ENCODE measurements at places on chromosomes 5 and 9. TPM values are rescaled to one million over a fixed set of nuclear protein-coding genes. Genes with fewer than 3 reads are reported as not detected.

PCDHA13 gene
- not detected for total RNA-seq

PCDHGA5 gene
- total RNA-seq, result 0.12 TPM

PHYHD1 gene
- total RNA-seq, result 1.9 TPM

MLANA gene
- not detected for total RNA-seq

KLHL9 gene
- 16.9 TPM for total RNA-seq

HTR4 gene
- total RNA-seq, result not detected

COL15A1 gene
- 0.19 TPM for total RNA-seq

DNA sequence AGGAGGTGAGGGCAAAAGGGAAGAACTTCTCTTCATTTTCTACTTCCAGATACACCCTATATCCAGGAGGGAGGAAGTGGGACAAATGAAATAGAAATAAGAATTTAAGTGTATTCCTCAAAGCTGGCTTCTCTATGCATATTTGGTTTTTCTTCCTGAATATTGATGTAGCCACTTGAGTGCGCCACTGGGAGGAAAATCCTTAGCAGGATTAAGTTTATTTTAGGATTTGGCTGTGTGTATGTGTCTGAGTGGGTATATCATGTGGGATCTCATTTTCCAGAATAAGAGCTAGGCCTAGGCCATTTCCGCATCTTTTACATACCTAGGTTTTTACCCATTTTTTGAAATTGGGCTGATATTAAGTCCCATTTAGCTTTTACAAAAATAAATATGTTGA, 42.5 kb downstream of the MAP1B start:
- H3K27ac ChIP-seq, result no peak overlapping the region
- no peak for DNase-seq
- H3K27me3 ChIP-seq, result peaks cover 45% of the 10 kb centered on the region
- H3K36me3 ChIP-seq, result no peaks in the 10 kb centered on the region
- peaks cover 9% of the 10 kb centered on the region for H3K4me1 ChIP-seq

- H3K4me1 ChIP-seq, result peaks cover 46% of the 10 kb centered on the region
- H3K36me3 ChIP-seq, result no peaks in the 10 kb centered on the region
- H3K4me3 ChIP-seq, result peak overlapping the region; percentile 28
- DNase-seq, result peak; percentile 50
- peak overlapping the region; percentile 25 for H3K27ac ChIP-seq
These were observed 914 bp upstream of the CD72 start for GRCh38 chr9:35618854-35619799.

GRCh38 chr5:71974622-71975021, 132.7 kb upstream of the MAP1B start:
- no peak for DNase-seq
- H3K27me3 ChIP-seq, result peaks cover 23% of the 10 kb centered on the region
- H3K36me3 ChIP-seq, result no peaks in the 10 kb centered on the region
- H3K27ac ChIP-seq, result no peak overlapping the region
- H3K4me3 ChIP-seq, result no peak overlapping the region
- H3K4me1 ChIP-seq, result no peaks in the 10 kb centered on the region

- H3K4me1 ChIP-seq, result peaks cover 17% of the 10 kb centered on the region
- H3K27me3 ChIP-seq, result peaks cover 7% of the 10 kb centered on the region
- H3K27ac ChIP-seq, result no peak overlapping the region
- peaks cover 5% of the 10 kb centered on the region for H3K36me3 ChIP-seq
These were observed 22.8 kb upstream of the ZNF618 start for GRCh38 chr9:113853333-113853732.

- no peak overlapping the region for H3K4me3 ChIP-seq
- H3K27me3 ChIP-seq, result peaks cover 21% of the 10 kb centered on the region
- no peak for DNase-seq
- H3K4me1 ChIP-seq, result no peaks in the 10 kb centered on the region
- no peaks in the 10 kb centered on the region for H3K36me3 ChIP-seq
These were observed 24.8 kb downstream of the HSPB3 start for GRCh38 chr5:54480296-54480695.

- no peaks in the 10 kb centered on the region for H3K4me1 ChIP-seq
- H3K36me3 ChIP-seq, result no peaks in the 10 kb centered on the region
- no peak overlapping the region for H3K4me3 ChIP-seq
- no peak for DNase-seq
These were observed 184.4 kb downstream of the PLK2 start for GRCh38 chr5:58275516-58275915.

DNA sequence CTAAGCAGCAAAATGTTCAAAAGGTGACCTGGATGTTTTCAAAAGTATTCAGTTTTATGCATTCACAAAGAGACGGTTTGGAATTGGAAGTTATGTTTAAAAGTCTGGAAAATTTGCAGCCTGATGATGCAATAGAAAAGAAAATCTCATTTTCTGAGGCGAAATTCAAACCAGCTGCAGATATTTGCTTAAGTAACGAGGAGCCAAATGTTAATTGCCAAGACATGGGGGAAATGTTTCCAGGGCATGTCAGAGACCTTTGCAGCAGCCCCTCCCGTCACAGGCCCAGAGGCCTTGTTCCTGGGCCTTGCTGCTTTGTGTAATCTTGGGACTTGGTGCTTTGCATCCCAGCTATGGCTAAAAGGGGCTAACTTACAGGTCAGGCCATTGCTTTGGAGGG, 228.2 kb downstream of the MAN2A1 start:
- H3K36me3 ChIP-seq, result peaks cover 5% of the 10 kb centered on the region
- peaks cover 33% of the 10 kb centered on the region for H3K4me1 ChIP-seq
- H3K27me3 ChIP-seq, result no peaks in the 10 kb centered on the region
- no peak for DNase-seq
- H3K27ac ChIP-seq, result no peak overlapping the region

DNA sequence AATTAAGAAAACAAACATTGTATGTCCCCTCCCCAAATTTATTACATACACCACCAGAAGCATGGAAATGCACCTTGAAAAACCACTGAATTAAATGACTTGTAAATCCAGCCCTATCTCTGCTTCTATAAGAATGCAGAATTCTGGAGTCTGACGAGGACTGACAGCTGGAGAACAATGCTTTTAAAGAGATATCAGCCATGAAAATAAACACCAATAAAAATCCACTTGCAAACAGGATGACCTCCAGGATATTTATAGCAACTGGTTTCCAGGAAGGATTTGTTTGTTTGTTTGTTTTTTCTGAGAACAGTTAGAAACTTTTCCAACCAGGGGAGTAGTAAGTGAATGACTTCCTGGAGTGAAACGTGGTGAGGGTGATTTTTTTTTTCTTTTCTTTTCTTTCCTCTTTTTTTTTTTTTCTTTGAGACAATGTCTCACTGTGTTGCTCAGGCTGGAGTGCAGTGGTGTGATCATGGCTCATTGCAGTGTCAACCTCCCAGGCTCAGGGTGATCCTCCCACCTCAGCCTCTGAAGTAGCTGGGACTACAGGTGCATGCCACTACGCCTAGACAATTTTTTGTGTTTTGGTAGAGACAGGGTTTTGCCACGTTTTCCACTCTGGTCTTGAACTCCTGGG, 38.7 kb upstream of the SLC36A1 start:
- no peak overlapping the region for H3K4me3 ChIP-seq
- H3K4me1 ChIP-seq, result no peaks in the 10 kb centered on the region
- H3K36me3 ChIP-seq, result peaks cover 3% of the 10 kb centered on the region
- no peak for DNase-seq
- no peak overlapping the region for H3K27ac ChIP-seq

GRCh38 chr5:159893040-159893695, 23.1 kb upstream of the ADRA1B start:
- H3K27me3 ChIP-seq, result peaks cover 19% of the 10 kb centered on the region
- H3K36me3 ChIP-seq, result no peaks in the 10 kb centered on the region
- H3K4me1 ChIP-seq, result no peaks in the 10 kb centered on the region
- DNase-seq, result no peak
- H3K4me3 ChIP-seq, result no peak overlapping the region

DNA sequence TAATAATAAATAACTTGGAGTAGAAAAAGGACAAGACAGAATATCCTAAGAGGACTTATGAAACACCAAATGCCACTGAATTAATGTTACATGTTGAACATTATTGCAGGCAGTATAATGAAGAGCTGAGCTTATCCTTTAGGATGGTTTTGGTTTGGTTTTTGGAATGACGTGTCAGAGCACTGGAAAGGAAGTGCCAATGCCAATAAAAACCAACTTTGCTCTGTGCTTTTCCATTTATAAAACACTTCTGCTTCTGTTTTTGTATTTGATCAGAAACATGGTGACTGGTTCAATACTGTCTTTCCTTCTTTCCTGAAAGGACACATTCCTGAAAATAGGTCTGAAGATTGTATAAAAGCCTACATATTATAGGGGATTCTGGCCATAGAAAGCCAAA, 4.2 kb downstream of the MEGF10 start:
- no peak overlapping the region for H3K27ac ChIP-seq
- peaks cover 62% of the 10 kb centered on the region for H3K27me3 ChIP-seq
- peaks cover 12% of the 10 kb centered on the region for H3K4me1 ChIP-seq

DNA sequence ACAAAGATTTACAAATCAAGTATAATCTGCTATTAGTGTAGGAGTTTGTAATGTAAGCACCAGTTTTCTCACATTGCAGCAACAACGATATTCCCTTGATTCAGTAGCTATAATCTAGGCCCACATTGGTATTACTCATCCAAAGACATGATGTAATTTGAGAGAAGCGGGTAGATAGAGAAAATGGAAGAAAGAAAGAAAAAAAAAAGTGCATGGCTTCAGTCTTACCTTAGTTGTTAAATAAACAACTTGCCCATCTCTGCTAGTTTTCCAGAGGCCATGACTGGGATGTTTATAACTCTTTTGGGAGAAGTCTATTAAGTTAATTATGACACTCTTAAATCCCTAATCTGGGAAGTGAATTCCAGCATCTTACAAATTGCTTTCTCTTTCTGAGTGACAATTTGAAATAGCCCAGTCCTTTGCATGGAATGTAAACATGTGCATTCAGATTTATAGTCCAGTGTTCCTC, 2.8 kb downstream of the MELK start:
- peaks cover 52% of the 10 kb centered on the region for H3K4me1 ChIP-seq
- peak overlapping the region; percentile 95 for H3K27ac ChIP-seq
- H3K4me3 ChIP-seq, result peak overlapping the region; percentile 90

- H3K36me3 ChIP-seq, result peaks cover 3% of the 10 kb centered on the region
- peaks cover 10% of the 10 kb centered on the region for H3K4me1 ChIP-seq
- peak; percentile 12 for DNase-seq
- no peaks in the 10 kb centered on the region for H3K27me3 ChIP-seq
- peak overlapping the region; percentile 51 for H3K27ac ChIP-seq
These were observed 37.5 kb downstream of the ANKDD1B start for GRCh38 chr5:75648712-75649111.

GRCh38 chr5:87020099-87020934, 247.4 kb upstream of the RASA1 start:
- H3K4me1 ChIP-seq, result peaks cover 18% of the 10 kb centered on the region
- H3K4me3 ChIP-seq, result no peak overlapping the region
- DNase-seq, result peak; percentile 25
- H3K36me3 ChIP-seq, result no peaks in the 10 kb centered on the region
- H3K27me3 ChIP-seq, result no peaks in the 10 kb centered on the region
- peak overlapping the region; percentile 54 for H3K27ac ChIP-seq

GRCh38 chr5:164555809-164556208, 1050.4 kb downstream of the MAT2B start:
- H3K27ac ChIP-seq, result no peak overlapping the region
- H3K4me3 ChIP-seq, result no peak overlapping the region
- DNase-seq, result no peak
- no peaks in the 10 kb centered on the region for H3K4me1 ChIP-seq
- no peaks in the 10 kb centered on the region for H3K36me3 ChIP-seq

GRCh38 chr9:116572095-116572748, 114.9 kb upstream of the TRIM32 start:
- H3K27me3 ChIP-seq, result no peaks in the 10 kb centered on the region
- peak; percentile 33 for DNase-seq
- H3K4me3 ChIP-seq, result no peak overlapping the region
- no peaks in the 10 kb centered on the region for H3K4me1 ChIP-seq

- no peak overlapping the region for H3K27ac ChIP-seq
- H3K4me1 ChIP-seq, result no peaks in the 10 kb centered on the region
- H3K27me3 ChIP-seq, result peaks cover 10% of the 10 kb centered on the region
- no peak for DNase-seq
These were observed 13.0 kb downstream of the ROR2 start for GRCh38 chr9:91937056-91937455.

DNA sequence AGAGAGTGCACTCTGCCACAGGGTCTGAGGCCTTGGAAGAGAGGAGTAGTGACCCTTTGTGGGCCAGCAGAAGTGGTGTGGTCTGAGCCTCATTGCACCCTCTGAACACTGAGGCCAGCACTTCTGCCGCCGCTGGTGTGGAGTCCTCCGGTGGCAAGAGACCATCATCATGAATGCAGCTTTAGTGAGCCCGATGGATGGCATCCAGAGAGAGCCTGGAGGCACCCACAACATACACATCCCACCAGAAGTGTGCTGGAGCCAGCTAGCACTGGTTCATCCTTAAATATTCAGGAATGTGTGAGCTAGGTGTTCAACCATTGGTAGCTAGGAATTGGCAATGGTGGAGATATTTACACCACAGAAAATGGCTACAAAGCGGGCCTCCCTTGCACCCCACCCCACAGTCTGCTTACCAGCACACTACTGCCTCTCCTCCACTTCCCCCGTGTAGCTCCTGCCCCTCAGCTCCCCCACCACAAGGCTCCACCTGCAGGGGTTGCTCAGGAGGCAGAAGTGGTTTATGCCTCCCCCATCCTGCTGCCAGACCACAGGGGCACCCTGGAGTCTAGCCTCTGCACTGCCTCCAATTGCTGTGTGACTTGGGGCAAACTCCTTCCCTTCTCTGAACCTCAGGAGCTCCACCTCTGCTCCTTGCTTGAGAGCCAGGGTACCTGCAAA, 16.4 kb downstream of the SLC6A7 start:
- no peaks in the 10 kb centered on the region for H3K36me3 ChIP-seq
- H3K27me3 ChIP-seq, result peaks cover 17% of the 10 kb centered on the region
- no peak overlapping the region for H3K27ac ChIP-seq
- H3K4me1 ChIP-seq, result peaks cover 10% of the 10 kb centered on the region
- DNase-seq, result no peak

GRCh38 chr9:99513441-99514112, 291.5 kb downstream of the SEC61B start:
- H3K27ac ChIP-seq, result no peak overlapping the region
- DNase-seq, result no peak
- H3K36me3 ChIP-seq, result no peaks in the 10 kb centered on the region
- peaks cover 7% of the 10 kb centered on the region for H3K4me1 ChIP-seq
- H3K27me3 ChIP-seq, result peaks cover 15% of the 10 kb centered on the region
- H3K4me3 ChIP-seq, result no peak overlapping the region

DNA sequence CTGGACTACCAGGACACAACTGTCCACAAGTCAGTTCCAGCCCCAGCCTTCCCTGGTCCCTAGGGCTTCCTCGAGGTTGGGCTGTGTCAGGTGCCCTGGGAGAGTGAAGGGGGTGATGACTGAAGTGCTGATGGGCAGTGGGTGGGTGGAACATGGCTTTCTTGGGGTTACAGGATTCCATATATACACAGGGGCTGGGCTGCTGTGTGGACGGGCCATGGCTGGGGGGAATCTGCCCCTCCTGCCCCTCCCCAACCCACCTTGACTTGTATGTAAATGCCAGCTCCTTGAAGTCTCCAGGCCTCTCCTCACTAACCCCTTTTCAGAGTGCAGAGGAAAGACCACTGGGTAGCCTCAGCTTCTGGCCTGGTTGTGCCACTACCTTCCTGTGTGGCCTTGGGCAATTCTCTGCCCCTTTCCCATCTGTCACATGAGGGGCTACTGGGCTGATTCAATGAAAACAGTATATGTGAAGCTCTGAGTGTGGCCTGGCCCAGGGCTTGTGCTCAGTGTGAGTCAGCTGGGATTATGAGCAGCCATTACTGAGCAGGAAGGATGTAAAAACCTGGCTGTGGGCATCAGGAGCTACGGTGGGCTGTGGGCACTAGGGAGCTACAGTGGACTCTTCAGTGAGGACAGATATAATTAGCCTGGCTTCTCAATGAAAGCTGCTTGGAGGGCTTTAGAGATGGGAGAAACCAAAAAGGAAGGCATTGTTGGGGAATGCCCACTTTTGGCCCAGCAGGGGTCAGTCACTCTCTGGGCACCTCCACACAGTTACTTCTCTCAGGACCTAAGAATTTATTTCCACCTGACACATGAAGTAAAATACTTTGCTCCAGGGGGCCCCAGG, 23.3 kb downstream of the PITX1 start:
- no peaks in the 10 kb centered on the region for H3K4me1 ChIP-seq
- DNase-seq, result no peak
- no peak overlapping the region for H3K4me3 ChIP-seq
- no peak overlapping the region for H3K27ac ChIP-seq
- H3K27me3 ChIP-seq, result no peaks in the 10 kb centered on the region
- no peaks in the 10 kb centered on the region for H3K36me3 ChIP-seq

All from activated T-cell treated with anti-CD3 and anti-CD28 coated beads, Interleukin-2, amount 50 U/mL, for 72 hours (primary cell).